PC-3 (cell line): ENCODE measurements at places on chromosomes 4 and X. TPM values are rescaled to one million over a fixed set of nuclear protein-coding genes. Genes with fewer than 3 reads are reported as not detected.
A peak's percentile ranks its signal among the peaks of the same experiment; 100 is the strongest.

DNA sequence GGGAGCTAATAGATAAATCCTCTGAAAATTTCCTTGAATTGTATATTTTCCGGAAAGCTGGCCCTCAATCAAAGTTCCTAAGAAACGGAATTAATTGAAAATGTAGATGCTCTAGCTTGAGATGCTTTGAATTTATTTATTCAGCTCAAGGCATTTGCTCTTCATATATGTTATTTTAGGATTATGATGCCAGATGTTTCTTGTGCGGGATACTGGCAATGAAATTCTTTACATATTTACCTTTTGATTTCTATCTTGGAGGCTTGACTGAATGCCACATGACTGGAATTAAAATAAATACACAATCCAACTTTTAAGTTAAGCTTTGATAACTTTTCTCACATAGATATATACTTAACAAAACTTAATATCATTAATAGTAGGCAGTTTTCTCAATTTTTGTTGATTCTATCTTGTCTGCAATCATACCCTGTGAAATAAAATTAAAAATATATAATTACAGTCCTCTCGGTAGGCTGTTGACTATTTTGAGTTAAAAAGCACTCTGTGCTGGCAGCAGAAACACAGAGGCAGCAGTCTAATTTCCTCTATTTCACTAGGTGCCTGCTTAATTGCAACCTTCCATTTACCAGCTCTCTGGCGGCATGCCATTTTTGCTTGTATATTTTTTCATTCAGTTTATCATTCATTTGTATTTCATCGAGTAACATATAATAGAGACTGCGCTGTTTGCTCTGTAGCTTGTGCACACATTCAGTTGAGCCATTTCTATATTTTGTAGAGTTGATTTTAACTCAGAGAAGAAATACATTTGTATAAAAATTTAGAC is 991.5 kb downstream of the ADGRL3 start:
- no peak overlapping the region for H3K4me3 ChIP-seq
- peak; percentile 14 for DNase-seq
- no peaks in the 10 kb centered on the region for H3K36me3 ChIP-seq
- H3K4me1 ChIP-seq = no peaks in the 10 kb centered on the region
- H3K27ac ChIP-seq = no peak overlapping the region

- no peak overlapping the region for H3K27ac ChIP-seq
- no peak overlapping the region for H3K4me3 ChIP-seq
- no peaks in the 10 kb centered on the region; the same call in 1 of the 2 replicates for H3K36me3 ChIP-seq
- no peaks in the 10 kb centered on the region for H3K4me1 ChIP-seq
- no peak for DNase-seq
These were observed 33.4 kb downstream of the SPRY1 start for GRCh38 chr4:123430031-123430430.

DNA sequence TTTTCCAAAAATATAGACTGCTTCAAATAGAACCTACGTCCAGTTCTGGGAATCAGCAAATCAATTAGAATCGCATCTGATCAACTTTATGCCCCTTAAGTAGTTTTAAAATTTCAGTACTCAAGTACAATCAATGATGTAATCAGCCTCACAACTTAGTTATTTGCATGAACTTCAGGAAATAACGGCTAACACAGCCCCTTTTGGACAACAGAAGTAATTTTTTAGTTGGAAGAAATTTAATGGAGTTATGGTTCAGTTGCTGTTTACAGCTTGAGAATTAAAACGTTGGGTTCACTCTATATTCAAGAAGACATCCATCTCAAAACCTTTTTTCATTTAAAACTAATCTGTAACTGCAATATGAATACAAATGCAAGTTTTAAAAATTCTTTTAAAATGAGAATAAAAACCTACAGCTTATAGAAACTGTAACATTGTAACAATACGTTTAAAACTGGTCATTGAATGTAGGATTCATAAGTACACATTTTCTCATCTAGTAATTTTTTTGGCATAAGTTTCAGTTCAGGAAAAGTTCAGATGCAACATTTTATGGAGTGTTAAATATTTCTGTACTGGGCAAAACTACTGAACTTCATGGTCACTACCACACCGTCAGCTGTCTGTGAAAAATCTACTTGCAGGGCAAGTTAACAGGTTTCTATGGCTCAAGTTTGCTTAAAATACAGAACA is 956 bp downstream of the TAPT1 start:
- peak; percentile 10 for DNase-seq
- H3K4me1 ChIP-seq = peaks cover 18% of the 10 kb centered on the region; the same call in 1 of the 2 replicates
- no peaks in the 10 kb centered on the region for H3K27me3 ChIP-seq
- H3K4me3 ChIP-seq = peak overlapping the region; percentile 78
- H3K36me3 ChIP-seq = no peaks in the 10 kb centered on the region
- no peak overlapping the region for H3K27ac ChIP-seq

- no peaks in the 10 kb centered on the region for H3K36me3 ChIP-seq
- H3K4me3 ChIP-seq = no peak overlapping the region
- no peak for DNase-seq
- H3K27me3 ChIP-seq = no peaks in the 10 kb centered on the region
- no peaks in the 10 kb centered on the region for H3K4me1 ChIP-seq
These were observed 24.1 kb downstream of the TMPRSS11A start for GRCh38 chr4:67939195-67939594.

Gene NAT8L
- 1.6 and 2.0 TPM in 2 replicates for total RNA-seq

Gene SLC6A14
- 0.07 TPM in 1 of 2 replicates, not detected in the other for total RNA-seq
